ENCODE measurements at places on chromosomes 1 and 21. TPM values are rescaled to one million over a fixed set of nuclear protein-coding genes. Genes with fewer than 3 reads are reported as not detected.

PLEKHA6 gene
- total RNA-seq, result 4.8 TPM

DNA sequence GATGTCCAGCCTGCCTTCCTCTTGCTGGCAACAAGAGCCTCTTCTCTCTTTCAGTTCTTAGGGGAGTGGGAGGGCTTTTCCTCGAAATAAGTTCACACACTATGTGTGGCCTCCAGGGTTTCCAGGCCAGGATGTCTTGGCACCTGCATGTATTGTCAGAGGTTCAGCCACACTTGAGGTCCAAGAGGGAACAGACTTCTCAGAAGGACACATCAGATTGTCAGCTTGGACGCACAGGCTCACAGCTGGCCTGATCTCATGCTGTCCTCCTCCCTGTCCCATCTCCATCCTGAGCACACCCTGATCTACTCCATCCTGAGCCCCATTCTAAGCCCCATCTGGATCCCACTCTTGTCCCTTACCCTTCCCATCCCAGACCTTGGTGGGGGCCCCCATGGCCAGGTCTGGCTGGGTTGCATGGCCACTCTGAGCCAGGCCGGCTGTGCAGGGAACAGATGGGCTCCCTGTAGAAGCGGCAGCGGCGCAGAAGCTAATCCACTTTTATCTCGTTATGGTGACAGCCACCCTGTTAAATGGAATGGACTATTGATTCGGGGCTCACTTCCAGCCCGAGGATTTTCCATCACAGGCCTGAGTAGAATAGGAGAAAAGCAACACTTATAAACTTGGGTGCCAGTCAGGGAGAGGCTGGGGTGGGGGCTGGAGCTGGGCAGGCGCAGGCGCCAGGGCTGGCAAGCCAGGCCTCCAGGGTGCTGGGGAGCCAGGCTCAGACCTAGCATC, 85.1 kb upstream of the CSF3R start:
- no peak for DNase-seq

DNA sequence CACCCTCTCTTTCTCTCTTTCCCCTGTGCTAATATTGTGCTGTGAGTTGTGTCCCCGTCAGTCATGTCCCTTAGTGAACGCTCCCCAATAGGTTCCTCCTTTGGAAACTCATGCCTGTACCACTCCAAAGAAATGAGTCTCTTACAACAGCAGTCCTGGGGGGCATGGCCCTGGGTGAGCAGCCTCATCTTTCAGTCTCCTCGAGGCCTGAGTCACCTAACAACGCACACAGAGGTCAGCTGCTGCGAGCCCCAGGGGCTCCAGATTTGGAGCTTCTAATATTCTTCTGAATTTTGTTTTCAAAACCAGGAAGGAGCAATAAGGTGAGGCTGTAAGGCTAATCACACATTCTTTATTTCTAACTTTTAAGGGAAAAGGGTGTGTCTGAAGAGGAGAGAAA, 30.5 kb upstream of the ZBTB8A start:
- DNase-seq, result no peak

AMPD1 gene
- not detected for total RNA-seq

GRCh38 chr1:221925947-221926346, 184.1 kb upstream of the DUSP10 start:
- DNase-seq, result no peak
